ENCODE measurements at places on chromosomes 5 and 9.

DNA sequence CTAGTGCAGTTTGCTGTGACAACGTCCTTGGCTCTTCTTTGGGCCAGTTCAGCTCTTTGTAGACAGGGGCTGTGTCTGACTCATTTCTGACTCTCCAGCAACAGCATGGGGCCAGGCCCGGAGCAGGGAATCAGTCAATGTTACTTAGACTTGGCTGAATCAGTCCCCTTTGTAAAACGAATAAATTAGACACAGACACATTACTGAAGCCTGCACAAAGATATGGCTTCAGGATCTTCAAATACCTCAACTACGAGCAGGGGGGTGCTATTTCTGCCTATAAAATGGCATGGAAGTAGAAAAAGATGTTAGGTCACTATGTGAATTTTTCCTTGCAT is 204.7 kb downstream of the TTLL11 start:
- no peak for DNase-seq

GRCh38 chr9:34701769-34702736 is 7.9 kb downstream of the CCL21 start:
- DNase-seq: peak; percentile 58

- DNase-seq: no peak
These were observed 453.3 kb downstream of the KIF4B start for GRCh38 chr5:155466851-155467250.

- DNase-seq: no peak
These were observed 154.2 kb downstream of the CCDC171 start for GRCh38 chr9:15707000-15707399.

DNA sequence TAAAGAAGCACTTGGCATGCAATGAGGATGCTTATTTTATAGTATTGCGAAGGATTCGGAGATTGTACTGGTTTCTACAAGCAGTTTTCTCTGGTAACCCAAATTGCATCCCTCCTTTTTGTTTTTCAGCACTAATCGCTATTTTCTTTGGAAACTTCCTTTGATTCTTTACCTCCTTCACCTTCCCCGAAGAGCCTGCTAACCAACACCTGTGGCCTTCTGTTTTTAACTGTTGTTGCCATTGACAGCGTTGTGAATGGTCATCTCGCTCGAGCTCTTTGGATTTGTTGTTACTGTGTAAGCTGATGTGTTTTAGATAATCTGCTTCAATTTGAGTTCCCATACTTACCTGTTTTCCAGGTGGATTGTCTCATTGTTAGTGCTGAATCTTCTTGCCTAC is 1.1 kb downstream of the CNOT6 start:
- DNase-seq: no peak

- DNase-seq: no peak
These were observed 316.9 kb upstream of the IRX2 start for GRCh38 chr5:3068401-3068800.

GRCh38 chr9:108182950-108183381 is 672.8 kb downstream of the ACTL7B start:
- no peak for DNase-seq

- DNase-seq: peak; percentile 40
These were observed 20.5 kb upstream of the GLRX start for GRCh38 chr5:95842854-95843544.

GRCh38 chr9:131754846-131755245 is 15.0 kb upstream of the RAPGEF1 start:
- no peak for DNase-seq

DNA sequence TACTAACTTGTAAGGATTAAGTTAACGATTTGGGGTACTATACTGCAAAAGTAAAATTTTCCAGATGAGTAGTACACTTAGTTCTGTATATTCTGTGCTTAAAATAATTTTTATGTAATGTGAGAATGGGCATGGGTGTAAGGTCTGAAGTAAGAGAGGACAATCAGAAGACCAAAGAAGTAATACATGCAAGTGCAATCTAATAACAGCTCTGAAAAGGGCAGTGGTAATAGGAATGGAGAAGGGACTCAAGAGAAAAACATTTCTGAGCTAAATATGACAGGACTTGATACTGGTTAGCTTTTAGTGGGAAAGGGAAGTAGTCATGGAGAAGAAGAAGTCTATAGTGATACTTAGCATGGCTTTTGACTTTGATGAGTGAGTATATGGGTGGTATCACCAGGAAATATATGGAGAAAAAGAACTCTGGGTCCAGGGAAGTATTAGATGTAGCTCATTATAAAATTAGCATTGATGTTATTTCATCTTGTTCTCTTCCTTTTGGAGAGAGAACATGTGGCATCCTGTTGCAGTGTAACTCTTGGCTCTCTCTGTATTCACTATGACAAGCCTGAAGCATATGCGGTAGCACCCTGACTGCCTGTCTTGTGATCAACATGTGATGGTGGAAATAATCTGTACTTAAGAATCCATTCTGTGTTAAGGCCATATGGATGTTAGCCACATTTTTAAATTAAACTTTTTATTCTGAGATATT is 60.5 kb downstream of the ERCC6L2 start:
- DNase-seq: no peak
